Neuronal stem cell (in vitro differentiated cells): ENCODE measurements at places on chromosomes 12 and 14.

DNA sequence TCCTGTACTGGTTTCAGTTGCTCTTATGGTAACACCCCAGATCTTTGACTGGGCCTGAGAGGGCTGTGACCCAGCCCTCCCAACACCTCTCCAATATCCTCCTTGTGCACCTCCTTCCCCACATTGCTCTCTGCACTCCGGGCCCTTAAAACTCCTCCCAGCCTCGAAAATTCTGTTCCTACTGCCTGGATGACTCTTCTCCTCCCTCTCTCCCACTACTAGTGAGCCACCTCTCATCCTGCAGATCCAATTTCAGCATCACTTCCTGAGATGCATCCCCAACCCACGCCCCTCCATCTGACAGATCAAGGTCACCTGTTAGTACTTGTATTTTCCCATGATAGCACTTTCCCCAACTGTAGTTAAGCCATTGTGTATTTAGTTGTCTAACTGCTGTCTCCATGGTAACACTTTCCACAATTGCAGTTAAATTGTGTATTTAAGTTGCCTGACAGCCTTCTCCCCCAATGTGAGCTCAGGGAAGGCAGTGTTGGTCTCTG, 11.5 kb upstream of the NT5DC3 start:
- no peak overlapping the region for H3K27ac ChIP-seq
- DNase-seq = no peak
- H3K4me3 ChIP-seq = no peak overlapping the region
- no peaks in the 10 kb centered on the region for H3K36me3 ChIP-seq
- peaks cover 10% of the 10 kb centered on the region for H3K4me1 ChIP-seq

DNA sequence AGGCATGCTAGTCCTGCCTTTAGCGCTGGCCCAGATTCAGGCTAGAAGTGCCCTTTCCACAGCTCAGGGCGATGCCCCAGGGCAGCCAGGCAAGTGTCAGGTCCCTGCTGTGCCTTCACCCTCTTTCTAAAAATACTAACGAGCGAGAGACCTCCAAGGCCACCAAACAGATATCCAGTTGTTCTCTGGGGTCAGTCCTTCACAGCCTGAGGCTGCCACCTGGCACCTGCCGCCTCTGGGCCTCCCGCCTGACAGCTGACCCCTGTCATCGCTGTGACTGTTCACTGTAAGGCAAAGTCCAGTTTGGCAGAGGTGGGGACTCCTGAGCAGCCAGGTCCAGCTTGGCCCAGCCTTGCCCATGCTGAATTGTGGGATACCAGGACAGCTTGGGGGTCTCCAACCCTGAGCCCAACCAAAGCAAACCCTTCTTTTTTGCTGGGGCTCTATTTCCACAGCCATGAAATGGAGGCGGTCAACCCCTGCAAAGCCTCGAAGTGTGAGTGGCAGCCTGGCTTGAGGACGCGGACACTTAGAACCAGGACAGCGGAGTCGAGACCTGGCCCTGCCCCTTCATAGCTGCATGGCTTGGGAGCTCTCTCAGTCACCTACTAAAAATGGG, 79.9 kb downstream of the NINJ2 start:
- no peak overlapping the region for H3K4me3 ChIP-seq
- no peaks in the 10 kb centered on the region for H3K36me3 ChIP-seq

DNA sequence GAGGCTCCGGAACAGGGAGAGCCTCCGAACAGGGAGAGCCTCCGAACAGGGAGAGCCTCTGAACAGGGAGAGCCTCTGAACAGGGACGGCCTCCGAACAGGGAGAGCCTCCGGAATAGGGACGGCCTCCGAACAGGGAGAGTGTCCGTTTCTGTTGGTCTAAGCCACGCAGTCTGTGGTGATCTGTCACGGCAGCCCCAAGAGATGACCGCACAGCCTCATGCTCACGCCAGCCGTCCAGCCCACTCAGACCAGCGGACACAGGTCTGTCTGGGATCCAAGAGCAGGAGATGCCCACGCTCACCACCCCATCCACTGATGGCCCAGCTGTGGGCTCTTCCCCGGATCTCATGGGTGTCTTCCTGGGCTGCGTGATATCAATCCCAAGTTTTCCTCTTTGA, 33.3 kb downstream of the GALNT9 start:
- no peaks in the 10 kb centered on the region for H3K36me3 ChIP-seq
- H3K4me3 ChIP-seq = no peak overlapping the region
- no peaks in the 10 kb centered on the region for H3K4me1 ChIP-seq
- no peaks in the 10 kb centered on the region for H3K27me3 ChIP-seq
- DNase-seq = no peak

- H3K4me1 ChIP-seq = peaks cover 8% of the 10 kb centered on the region
- no peak overlapping the region for H3K27ac ChIP-seq
- DNase-seq = no peak
- H3K36me3 ChIP-seq = no peaks in the 10 kb centered on the region
- no peaks in the 10 kb centered on the region for H3K27me3 ChIP-seq
- H3K4me3 ChIP-seq = no peak overlapping the region
Measured at GRCh38 chr14:35419429-35419841, 14.9 kb upstream of the NFKBIA start.

DNA sequence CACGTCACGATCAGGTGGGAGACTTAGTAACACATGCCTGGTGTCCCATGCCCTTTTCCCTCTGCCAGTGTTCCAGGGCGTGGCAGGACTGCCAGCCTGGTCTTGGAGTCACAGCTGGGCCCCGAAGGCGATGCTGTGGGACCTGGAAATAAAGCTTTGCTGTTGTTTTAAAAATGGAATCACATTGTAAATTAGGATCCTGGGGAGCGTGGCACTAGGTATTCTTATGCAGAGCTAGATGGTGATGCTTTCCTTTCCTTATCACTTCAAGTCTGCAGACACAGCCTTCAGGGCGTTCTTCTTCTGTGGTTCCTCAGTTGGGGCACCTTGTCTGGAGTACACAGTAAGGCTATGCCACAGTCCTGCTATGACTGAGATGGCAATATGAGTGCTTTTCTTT, 64.6 kb downstream of the BICD1 start:
- H3K4me3 ChIP-seq = no peak overlapping the region
- no peaks in the 10 kb centered on the region for H3K4me1 ChIP-seq
- no peaks in the 10 kb centered on the region for H3K36me3 ChIP-seq
- no peaks in the 10 kb centered on the region for H3K27me3 ChIP-seq
- no peak for DNase-seq
- no peak overlapping the region for H3K27ac ChIP-seq

- H3K27ac ChIP-seq = peak overlapping the region; percentile 8
- H3K36me3 ChIP-seq = peaks cover 79% of the 10 kb centered on the region
- peak; percentile 54 for DNase-seq
- no peaks in the 10 kb centered on the region for H3K4me1 ChIP-seq
- H3K27me3 ChIP-seq = no peaks in the 10 kb centered on the region
Measured at GRCh38 chr12:121494093-121494787, 86.6 kb downstream of the KDM2B start.

DNA sequence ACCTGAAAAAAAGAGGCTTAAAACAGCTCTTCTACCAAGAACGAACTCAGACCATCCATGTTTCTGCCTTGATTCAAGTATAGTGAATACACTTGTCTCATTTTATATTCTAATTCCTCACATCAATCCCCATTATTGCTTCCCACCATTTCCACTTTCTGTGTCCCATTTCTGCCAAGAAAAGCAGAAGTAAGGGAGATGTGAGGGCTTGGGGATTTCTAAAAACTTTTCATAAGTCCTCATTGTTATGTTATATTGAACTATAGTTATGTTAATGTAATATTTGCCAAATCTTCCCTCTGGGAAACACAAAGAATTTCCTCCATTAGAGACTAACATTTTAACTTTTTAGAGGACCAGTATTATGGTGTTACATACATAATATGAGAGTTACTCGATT, 48.2 kb upstream of the PSMA6 start:
- H3K4me1 ChIP-seq = no peaks in the 10 kb centered on the region
- peaks cover 4% of the 10 kb centered on the region for H3K36me3 ChIP-seq
- no peak overlapping the region for H3K27ac ChIP-seq
- no peak overlapping the region for H3K4me3 ChIP-seq
- no peak for DNase-seq

DNA sequence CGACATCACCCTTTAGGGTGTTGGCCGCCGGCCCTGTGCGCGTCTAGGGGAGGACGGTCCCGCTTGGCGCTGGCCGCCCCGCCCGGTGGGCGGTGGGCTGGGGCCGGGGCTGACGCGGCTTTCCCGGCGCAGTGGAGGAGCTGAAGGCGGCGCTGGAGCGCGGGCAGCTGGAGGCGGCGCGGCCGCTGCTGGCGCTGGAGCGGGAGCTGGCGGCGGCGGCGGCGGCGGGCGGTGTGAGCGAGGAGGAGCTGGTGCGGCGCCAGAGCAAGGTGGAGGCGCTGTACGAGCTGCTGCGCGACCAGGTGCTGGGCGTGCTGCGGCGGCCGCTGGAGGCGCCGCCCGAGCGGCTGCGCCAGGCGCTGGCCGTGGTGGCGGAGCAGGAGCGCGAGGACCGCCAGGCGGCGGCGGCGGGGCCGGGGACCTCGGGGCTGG, 3.6 kb downstream of the TNFAIP2 start:
- no peaks in the 10 kb centered on the region for H3K27me3 ChIP-seq
- peak overlapping the region; percentile 12 for H3K4me3 ChIP-seq
- peaks cover 12% of the 10 kb centered on the region for H3K4me1 ChIP-seq
- peak; percentile 72 for DNase-seq

- no peaks in the 10 kb centered on the region for H3K27me3 ChIP-seq
- peaks cover 11% of the 10 kb centered on the region for H3K36me3 ChIP-seq
- no peaks in the 10 kb centered on the region for H3K4me1 ChIP-seq
- H3K27ac ChIP-seq = no peak overlapping the region
Measured at GRCh38 chr14:44952391-44953110, 9.2 kb downstream of the KLHL28 start.

GRCh38 chr14:52473557-52473956, 78.7 kb downstream of the TXNDC16 start:
- H3K4me1 ChIP-seq = no peaks in the 10 kb centered on the region
- H3K4me3 ChIP-seq = no peak overlapping the region
- no peaks in the 10 kb centered on the region for H3K27me3 ChIP-seq

- no peaks in the 10 kb centered on the region for H3K36me3 ChIP-seq
- H3K4me3 ChIP-seq = no peak overlapping the region
- H3K27ac ChIP-seq = no peak overlapping the region
- no peak for DNase-seq
- H3K4me1 ChIP-seq = no peaks in the 10 kb centered on the region
Measured at GRCh38 chr14:57171363-57171762, 97.3 kb downstream of the EXOC5 start.

DNA sequence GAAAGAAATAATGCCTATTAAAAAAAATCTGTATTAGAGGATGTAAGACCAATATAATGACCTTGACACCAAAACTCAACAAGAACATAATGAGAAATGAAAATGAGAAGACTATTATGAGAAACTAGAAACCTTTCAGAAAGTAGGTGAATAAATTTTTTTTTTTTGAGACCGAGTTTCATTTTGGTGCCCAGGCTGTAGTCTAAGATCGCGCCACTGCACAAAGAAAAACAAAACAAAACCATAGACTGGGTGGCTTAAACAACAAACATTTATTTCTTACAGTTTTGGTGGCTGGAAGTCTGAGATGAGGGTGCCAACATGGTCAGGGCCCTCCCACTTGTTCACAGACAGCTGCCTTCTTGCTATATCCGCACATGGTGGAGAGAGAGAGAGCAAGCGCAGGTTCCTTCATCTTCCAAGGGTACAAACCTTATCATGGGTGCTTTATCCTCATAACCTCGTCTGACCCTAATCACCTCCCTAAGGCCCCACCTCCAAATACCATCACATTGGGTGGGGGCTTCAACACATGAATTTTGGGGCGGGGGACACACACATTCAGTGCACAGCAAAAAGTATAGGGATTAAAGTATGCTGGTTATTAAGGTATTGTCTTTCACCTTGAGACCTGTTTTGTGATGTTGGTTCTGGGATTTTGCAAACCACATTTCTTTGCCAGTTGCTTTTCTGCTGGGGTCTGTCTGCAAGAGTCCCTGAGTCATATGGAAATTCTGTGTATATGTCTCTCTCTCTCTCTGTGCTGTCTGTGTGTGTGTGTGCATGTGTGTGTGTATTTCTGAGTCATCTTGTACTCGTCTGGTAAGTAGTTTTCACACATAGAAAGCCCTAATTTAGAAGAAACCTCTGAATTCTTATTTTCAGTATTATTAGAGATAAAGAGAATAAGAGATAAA, 26.2 kb downstream of the ZCRB1 start:
- H3K4me1 ChIP-seq = no peaks in the 10 kb centered on the region
- H3K27me3 ChIP-seq = no peaks in the 10 kb centered on the region
- no peak overlapping the region for H3K4me3 ChIP-seq
- H3K36me3 ChIP-seq = no peaks in the 10 kb centered on the region
- no peak overlapping the region for H3K27ac ChIP-seq
